Stimulated activated CD4-positive, alpha-beta T cell treated with anti-CD3 and anti-CD28 coated beads, Interleukin-2, amount 100 ng/mL, for 24 hours (primary cell): ENCODE measurements at places on chromosomes 11 and 22.
A peak's percentile ranks its signal among the peaks of the same experiment; 100 is the strongest.

DNA sequence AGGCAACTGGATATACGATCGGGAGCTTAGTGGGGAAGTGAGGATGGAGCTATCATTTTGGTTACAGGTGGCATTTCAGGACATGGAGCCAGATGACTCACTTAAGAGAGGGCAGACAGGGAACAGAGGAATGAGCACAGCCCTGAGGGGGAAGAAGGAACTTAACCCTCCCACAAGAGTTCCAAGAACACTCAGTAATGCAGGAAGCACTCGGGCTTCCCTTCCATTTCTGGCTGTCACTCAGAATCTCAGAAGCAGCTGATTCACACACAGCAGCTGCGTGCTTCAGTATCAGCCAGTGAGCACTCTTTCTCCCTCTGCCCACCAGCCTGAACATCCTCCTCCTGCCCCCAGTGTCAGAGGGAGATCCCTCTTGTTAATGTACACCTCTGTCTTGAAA, 34.8 kb downstream of the EFCAB6 start:
- DNase-seq: no peak

DNA sequence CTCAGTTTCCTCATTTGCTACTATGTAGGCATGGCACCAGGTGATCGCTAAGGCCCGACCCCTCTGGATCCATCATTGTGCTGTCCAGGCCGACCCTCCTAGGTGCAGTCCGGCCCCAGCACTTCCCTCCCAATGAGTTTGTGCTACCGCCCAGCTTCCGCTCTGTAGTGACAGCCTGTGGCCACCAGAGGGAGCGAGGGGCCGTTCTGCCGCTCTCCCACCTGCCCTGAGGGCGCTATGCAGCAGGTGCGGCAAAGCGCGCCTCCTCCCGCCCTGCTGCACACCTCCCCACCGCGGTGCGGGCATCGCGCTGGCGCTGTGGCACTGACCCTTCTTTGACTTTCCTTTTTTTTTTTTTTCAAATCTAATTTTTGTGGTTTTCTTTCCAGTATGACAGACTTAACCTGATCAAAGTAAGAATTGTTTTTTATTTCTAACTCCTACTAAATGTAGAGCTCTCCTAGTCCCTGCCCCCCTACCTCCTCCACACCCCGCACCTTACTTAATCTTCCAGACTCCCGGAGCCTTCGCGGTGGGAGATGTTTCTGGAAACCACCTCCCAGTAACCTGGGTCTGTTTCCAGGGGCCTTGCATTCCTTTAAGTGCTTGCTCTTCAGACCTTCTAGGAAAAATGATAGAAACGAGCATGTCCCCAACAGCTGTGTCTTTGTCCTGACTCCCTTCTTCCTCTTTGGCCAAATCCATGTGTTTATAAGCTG, 73.7 kb downstream of the SCN3B start:
- peak; percentile 71 for DNase-seq

DNA sequence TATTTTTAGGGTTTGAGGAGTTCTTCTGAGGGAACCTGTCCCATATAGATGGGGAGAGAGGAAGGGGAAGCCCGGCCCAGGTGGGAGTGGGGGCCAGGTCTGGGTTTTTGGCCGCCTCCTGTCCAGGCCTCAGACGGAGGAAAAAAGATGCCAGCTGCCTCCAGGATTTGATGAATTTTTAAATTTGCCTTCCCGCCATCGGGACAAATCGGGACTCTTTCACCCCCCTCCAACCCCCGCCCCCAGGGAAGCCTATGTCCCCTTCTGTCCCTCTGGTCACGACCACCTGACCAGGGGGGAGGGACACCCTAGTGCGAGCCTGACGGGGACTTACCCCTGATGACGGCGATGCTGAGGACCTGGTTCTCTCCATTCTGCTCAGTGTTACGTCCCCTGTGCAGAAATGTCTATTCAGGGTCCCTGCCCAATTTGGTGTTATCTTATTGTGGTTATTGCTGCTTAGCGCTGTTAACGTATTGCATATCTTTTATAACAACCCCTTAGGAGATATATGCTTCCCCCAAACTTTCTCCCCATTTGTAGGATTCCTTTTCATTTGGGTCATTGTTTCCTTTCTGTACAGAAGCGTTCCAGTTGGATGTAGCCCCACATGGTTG, 115.9 kb upstream of the GRK3 start:
- DNase-seq: peak; percentile 23

GRCh38 chr22:17754233-17754925, 19.9 kb downstream of the BID start:
- no peak for DNase-seq

GRCh38 chr11:113419454-113420003, 31.9 kb downstream of the ANKK1 start:
- DNase-seq: no peak

DNA sequence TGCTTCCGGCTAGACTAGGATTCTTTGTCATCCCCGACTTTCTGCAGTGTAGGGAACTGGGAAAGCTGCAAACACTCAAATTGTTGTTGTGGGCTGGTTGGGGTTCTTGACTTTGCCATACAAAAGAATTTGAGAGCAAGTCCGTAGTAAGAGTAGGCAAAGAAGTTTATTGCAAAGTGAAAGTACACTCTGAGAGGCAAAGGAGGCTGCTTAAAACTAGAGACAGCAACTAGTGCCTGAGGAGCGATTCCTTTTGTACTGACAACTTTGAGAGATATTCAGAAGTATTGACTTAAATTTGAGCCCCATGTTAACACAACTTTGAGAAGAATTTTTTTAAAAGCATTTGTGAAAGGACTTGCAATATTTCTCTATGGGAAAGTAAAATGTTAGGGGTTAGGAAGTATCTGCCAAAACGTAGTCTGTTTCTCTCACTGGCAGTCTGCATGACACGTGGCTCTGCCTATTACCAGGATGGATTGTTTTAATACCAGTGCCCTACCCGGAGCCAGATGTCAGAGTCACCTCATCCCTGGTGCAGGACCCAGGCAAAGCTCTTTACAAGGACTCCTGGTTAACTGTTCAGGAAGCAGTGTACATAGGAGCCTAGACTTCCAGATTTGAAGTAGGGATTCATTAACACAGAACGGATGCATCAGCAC, 85.0 kb upstream of the CLPB start:
- peak; percentile 6 for DNase-seq

GRCh38 chr11:61293867-61294716, 1.0 kb downstream of the VWCE start:
- DNase-seq: peak; percentile 53

DNA sequence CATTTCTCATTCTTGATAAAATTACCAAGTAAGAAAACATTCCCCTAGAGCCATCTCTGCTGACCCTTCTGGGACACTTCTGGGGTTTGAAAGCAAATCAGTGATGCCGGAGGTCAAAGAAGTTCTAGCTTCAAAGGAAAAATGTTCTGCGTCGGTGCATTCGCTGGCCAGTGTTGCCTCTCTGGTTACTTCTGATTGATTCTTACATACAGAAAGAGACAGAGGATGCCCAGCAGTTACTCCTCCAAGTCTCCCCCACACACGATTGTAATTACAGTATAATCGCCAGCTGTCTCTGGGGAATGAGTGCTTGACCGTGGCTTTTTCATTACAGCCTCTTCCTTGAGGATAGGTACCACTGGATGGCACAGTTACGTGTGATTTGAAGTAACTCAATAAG, 150.9 kb downstream of the SNX19 start:
- no peak for DNase-seq

DNA sequence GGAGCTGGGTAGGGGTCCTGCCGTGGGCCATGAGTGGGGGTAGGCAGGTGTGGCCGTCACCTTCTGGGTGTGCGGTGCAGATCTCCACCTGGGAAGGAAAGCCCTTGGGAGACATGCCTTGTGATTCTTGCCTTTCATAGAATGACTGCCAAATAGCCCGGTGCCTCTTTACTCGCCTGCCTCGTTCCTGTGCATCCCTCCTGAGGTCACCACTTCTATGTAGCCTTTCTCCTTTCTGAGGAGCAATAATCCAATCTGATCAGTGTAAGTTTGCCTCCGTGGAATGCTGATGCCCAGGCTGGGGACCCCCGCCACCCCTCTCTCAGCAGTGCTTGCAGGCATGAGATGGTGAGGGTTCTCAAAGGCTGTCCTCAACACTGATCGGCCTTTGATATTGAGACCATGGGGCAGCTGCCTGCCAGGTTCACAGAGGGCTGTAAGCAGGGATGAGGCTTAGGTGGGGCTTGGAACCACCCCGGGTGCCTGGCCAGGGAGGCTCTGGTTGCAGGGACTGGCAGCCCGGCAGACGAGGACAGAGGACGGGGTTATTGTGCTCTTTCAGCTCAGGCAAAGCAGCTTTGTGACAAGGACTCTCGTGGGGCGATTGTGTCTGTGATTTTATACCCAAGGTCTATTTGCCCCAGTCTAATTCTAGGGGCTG, 86.1 kb upstream of the WNT7B start:
- DNase-seq: no peak

DNA sequence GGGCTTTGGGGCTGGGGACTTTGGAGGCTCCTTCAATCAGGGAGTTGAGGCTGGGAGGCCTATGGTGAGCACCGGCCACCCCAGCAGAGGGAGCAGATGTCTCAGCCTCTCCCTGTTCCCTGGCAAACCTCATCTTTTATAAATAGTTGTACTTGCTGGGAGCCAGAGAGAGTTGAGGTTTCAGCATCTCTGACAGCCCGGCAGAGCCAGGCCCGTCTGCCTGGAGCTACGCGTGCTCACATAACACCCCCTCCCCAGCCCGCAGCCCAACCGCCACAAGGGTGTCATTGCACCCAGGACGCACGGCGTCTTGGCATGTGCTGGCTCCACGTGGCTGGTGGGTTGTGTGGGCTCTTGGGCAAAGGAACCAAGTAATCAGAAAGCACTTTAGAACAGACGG, 127.1 kb downstream of the CHST1 start:
- no peak for DNase-seq

DNA sequence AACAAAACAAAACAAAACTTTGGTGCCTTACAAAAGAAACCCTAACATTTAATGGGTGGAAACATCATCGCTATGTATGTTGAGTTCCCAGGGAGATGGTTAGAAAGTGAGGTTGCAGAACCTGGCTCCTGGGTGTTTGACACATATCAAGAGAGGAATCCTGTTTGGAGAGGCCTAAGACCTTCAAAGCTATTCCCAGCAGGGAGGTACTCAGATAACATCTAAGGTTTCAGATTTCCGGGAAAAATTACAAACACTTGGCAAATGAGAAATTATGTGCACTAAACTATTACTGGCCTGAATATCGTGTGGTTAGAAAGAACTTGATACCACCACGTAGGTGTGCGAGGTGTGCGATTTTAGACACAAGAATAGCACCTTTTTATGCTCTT, 18.5 kb downstream of the TRIM5 start:
- DNase-seq: no peak

GRCh38 chr11:32071811-32072210, 19.1 kb upstream of the RCN1 start:
- no peak for DNase-seq

- DNase-seq: no peak
These were observed 710.3 kb downstream of the KCNA4 start for GRCh38 chr11:29306527-29306926.

DNA sequence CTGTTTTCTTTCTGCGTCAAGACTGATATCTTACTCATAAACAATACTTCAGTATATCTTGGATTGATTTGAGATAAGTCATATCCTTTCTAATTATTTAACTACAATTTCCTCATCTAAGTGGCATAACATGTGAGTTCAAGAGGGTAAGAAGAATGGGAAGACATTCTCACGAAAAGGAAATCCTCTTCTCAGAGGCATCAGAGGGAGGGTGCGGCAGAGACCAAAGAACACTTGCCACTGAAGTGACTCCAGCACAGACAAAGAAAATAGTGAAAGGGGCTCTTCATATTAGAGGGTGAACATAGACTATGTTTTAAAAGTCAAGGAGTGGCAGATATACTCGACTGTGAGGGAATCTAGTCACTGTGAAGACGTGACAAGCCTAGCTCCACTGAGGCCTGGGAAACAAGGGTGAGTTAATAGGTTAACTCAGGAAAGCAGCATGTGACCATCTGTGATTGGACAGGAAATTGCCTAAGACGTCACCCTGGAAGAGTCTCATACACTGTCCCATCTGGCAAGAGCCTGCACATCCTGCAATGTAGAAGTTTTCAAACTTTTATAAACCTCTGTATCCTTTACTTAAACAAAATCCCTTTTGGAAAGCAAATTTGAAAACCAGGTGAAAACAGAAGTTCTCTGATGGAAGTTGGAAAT, 1.9 kb upstream of the MMP1 start:
- no peak for DNase-seq

- DNase-seq: peak; percentile 89
These were observed 4.5 kb upstream of the BCL9L start for GRCh38 chr11:118930094-118930712.
